ENCODE measurements at places on chromosomes 4 and X.
A peak's percentile ranks its signal among the peaks of the same experiment; 100 is the strongest.

GRCh38 chrX:134658760-134659023 lies 421 bp upstream of the PLAC1 start:
- no peak for DNase-seq

DNA sequence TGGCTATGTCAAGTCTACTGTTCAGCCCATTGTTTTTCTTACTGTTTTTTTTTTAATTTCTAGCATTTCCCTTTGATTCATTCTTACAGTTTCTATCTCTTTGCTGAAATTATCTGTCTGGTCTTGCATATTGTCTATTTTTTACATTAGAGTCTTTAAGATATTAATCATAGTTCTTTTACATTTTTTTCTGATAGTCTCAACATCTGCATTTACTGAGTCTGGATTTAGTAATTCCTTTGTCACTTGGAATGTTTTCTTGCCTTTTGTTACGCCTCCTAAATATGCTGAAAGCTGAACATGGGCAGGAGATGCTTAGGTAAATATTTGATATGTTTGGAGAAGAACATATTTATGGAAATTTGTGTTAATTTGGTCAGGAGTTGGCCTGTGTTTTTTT lies 10.4 kb downstream of the JADE3 start:
- no peak for DNase-seq

GRCh38 chr4:153365003-153365402 lies 20.5 kb downstream of the MND1 start:
- DNase-seq, result no peak

DNA sequence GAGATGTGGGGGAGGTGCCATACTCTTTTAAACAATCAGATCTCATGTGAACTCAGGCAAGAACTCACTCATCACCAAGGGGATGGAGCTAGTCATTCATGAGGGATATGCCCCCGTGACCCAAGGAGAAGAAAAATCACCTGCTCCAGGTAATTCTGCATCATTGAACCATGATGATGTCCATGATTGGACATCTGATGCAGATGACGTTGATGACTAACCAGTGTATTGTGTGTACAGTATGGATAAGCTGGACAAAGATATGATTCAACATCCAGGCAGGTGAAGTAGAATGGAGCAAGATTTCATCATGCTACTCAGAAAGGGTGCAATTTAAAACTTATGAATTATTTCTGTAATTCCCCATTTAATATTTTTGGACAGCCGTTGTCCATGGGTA lies 286.4 kb upstream of the SMIM31 start:
- no peak for DNase-seq

GRCh38 chrX:84501798-84502628 lies at the start of gene HDX:
TSS of gene HDX (minus strand) at chrX:84502453. CDS start at chrX:84475397, 27,056 bp downstream.
- DNase-seq, result no peak

- peak; percentile 4 for DNase-seq
These were observed 5.2 kb upstream of the ARX start for GRCh38 chrX:25020905-25021449.

- DNase-seq, result no peak
These were observed 599.5 kb downstream of the FSTL5 start for GRCh38 chr4:161564230-161564834.

DNA sequence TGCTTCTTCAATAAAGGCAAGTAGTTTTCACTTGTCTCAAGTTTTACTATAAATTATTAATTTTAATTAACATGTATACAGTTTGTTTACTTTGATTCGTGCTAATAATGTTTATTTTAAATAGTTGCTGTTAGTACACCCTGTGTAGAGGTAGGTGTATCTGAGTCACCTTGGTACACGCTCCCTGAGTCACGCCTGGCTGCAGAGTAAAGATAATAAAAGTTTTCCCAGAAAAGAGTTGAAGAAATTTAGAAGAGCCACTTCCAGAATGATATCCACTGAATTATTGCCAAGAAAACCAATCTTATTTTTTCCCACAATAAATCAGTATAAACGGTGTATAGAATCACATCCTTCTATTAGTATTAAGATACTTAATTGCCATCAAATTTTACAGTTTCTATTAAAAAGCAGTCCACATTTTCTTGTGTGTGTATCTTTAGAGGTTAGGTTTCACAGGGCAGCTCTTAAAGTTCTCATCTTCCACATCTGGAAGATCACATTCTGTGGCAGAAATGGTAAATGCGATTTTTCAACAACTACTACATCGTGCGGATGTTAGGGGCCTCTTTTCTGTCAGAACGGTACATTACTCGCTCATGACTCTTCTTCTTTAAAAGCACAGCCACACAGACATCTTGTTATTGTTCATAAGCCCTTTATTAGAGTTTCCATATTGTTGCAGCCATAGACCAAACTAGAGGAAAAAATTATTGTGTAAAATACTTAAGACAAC lies 55.4 kb downstream of the HADH start:
- DNase-seq, result no peak

DNA sequence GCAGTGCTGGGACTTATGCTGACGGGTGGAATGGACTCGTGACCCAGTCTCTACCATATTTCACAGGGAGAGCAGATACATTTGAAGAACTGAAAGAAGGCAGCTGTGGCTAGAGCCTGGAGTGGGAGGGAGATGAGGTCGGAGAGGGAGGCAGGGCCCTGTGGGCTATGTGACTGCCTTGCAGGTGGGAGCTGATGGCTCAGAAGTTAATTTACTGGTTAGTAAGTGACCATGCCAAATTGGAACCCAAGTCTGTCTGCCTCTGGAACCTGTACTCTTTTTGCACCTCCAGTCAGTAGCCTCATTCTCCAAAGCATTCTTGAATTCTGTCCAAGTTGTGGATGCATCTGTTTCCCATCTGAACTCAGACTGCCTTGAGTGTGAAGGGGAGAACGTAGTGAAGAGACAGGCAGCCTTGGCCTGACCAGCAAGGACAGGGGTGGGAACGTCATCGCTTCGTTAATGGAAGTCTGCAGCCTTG lies 92.3 kb downstream of the REPS2 start:
- DNase-seq, result no peak

- DNase-seq, result no peak
These were observed 91.3 kb downstream of the SNCA start for GRCh38 chr4:89745708-89746107.

GRCh38 chr4:131450572-131451209 lies 1698.4 kb upstream of the PCDH10 start:
- DNase-seq, result no peak

- DNase-seq, result no peak
These were observed 1.2 kb downstream of the PPARGC1A start for GRCh38 chr4:23888421-23889319.

DNA sequence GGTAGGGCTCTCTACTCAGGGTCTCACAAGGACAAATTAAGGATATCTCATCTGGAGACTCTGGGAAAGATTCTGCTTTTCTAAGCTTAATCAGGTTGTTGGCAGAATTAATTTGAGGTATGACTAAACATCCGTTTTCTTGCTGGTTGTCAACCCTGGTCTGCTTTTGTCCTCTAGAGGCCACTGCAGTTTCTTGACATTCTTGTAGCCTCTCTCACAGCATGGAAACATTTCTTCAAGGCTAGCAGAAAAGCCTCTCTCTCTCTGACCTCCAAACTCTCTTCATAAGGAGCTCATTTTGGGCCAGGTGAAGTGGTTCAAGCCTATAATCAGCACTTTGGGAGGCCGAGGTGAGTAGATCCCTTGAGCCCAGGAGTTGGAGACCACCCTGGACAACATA lies 749.5 kb upstream of the PCDH7 start:
- no peak for DNase-seq

- DNase-seq, result no peak
These were observed 336.9 kb upstream of the TRAM1L1 start for GRCh38 chr4:117422297-117422696.

DNA sequence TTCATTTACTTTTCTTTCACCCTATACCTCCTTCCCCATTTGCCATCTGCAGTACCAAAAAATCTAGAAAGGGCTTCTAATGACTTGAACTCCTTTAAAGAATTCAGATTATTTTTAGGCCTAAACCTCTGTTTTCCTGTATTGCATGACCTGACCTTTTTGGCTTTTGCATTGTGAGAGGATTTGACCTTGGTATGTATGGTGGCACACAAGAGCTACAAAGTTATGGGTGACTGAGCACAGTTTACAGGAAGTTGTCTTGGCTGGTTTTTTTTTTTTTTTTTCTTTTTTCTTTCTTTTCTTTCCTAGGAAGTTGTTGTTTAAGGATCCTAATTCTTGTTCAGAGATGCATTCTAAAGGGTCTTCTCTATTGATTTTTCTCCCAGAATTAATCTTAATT lies 32.0 kb upstream of the MTMR8 start:
- DNase-seq, result no peak

GRCh38 chr4:53748328-53748772 lies 157.1 kb upstream of the LNX1 start:
- DNase-seq, result no peak

DNA sequence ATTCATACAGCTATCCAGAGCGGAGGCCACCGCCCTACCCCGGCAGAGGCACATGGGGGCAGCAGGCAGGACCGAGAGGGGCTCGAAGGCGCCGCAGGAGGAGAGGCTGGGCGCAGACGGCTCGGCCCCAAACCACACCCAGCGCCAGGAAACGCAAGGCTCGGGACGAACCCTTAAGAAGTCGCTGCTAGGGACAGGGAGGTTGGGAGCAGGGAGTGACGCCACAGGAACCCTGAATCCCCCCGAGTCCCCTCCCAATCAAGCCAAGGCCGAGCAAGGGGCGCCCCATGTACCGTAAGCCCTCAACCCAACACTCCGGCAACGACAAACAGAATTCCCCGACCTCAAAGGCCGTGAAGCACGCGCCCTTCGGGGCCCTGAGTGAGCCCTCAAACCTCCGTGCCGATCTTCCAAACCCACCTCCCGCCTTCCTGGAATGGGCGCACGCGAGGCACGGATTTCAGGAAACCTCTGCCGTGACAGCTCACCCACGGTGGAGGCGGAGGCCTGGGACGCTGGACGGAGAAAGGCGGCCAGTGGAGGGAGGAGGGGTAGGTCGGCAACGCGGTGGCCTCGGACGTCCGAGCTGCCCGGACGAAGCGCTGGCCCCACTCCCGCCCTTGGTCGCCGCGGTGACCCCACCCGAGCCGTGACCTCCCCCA lies 1.8 kb downstream of the ZFYVE28 start:
- no peak for DNase-seq

DNA sequence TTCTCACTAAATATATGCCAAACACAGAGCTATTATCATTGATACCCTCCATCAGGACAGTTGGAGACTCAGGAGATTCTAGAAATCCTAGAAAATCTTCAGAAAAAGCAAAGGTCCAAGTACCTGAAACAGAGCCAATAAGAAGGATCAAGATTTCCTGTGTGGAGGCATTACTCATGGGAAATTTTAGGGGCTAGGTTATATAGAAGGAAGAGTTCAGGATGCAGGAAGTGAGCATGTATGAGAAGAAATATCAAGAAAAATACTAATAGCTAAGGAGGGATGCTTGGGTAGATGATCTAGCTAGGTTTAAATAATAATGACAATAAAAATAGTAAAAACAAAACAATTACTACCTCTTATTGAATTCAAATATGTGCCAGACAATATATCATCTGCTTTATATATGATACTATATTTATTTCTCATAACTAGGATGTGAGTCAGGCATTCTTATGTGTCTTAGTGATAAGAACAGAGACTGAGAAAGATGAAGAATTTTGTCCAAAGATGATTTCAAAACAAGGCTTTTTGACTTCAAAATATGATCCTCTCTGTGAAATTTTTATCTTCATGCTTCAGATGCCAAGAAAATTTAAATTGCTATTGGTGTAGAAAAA lies 66.4 kb upstream of the HHIP start:
- no peak for DNase-seq

- no peak for DNase-seq
These were observed 40.0 kb downstream of the RIPPLY1 start for GRCh38 chrX:106862972-106863688.

- DNase-seq, result no peak
These were observed 31.0 kb downstream of the F8 start for GRCh38 chrX:154991476-154991875.

- no peak for DNase-seq
These were observed 4.5 kb upstream of the CXCR3 start for GRCh38 chrX:71622576-71623450.

GRCh38 chr4:37040816-37041215 lies 203.7 kb upstream of the NWD2 start:
- DNase-seq, result no peak

DNA sequence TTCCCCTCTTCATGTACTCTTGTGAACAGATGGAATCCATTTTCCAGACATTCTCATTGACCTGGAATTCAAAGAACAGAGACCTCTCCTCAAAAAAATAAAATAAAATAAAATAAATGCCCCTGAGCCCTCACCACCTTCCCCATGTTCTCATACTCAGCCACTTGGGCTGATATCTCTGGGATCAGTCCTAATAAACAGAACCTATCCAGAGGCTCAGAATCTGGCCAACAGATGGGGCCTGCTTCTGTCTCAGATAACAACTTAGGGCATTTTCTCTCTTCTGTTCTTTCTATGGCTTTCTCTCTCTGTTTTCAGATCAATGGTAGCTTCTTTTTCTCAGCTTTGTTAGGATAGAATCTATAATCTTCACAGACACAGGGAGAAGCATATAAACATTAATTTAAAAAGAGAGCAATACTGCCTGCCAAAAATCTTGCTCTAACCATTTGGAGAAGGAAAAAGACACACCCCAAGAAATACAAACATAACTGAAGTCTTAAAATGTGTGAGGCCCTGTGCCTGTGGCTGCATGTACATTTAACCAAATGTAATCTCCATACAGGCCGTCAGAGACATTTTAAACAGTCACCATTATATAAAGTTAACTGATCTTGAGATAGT lies 907.1 kb downstream of the FAT4 start:
- DNase-seq, result no peak

- no peak for DNase-seq
These were observed 57.7 kb downstream of the NEIL3 start for GRCh38 chr4:177367336-177367735.

- no peak for DNase-seq
These were observed 10.0 kb upstream of the OPHN1 start for GRCh38 chrX:68443155-68443868.

- no peak for DNase-seq
These were observed 432.6 kb downstream of the INPP4B start for GRCh38 chr4:142413485-142413884.

DNA sequence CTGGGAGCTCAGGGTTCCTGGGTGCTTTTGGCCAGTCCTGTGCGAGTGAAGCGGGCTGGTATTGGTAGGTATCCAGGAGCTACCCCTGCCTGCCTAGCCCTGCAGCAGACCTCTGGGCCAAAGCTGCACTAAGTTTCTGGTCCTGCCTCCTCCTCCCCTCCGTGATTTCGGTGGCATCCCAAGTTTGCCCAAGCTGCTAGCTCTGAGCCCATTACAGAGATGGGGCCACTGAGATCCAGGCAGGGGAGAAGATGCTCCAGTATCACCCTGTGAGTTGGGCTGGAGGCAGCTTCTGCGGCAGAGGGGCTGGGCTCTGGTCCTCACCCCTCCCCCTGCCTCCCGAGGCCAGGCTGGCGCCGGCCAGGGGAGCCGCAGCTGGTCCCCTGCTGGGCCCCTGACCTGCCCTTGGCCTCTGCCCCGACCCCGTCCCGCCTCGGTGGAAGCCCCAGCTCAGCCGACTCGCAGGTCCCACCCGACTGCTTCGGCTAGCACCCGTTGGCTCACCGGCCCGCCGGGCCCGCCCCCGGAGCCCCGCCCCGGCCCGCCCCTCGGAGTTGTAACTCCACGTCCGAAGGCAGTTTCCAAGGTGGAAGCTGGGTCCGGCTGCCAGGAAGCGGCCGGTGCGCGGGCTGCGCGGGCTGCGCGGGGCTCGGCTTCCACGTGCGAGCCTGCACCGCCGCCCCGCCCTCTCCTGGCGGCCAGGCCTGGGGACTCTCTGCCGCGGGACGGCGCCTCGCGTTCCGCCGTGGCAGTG lies at the start of gene DUSP9:
TSS of gene DUSP9 (plus strand) at position 584 of the 754 bp plus-strand sequence. CDS start 751 bp downstream, outside the sequence.
- no peak for DNase-seq
